ENCODE measurements at places on chromosomes 16 and 17. TPM values are rescaled to one million over a fixed set of nuclear protein-coding genes. Genes with fewer than 3 reads are reported as not detected.

The HIC1 gene
- 32.2 TPM for total RNA-seq

The OTOP2 gene
- total RNA-seq = not detected

The SLC26A11 gene
- total RNA-seq = 10.3 TPM

The GUCY2D gene
- total RNA-seq = 0.09 TPM

The NPB gene
- total RNA-seq = 0.63 TPM

The ZFP3 gene
- total RNA-seq = 1.3 TPM

The MYCBPAP gene
- 2.6 TPM for total RNA-seq

The EMC8 gene
- 19.9 TPM for total RNA-seq

The BCAR1 gene
- total RNA-seq = 18.5 TPM

The SBK1 gene
- not detected for total RNA-seq

The CA4 gene
- not detected for total RNA-seq

The IL21R gene
- total RNA-seq = 1.4 TPM

The OR4D1 gene
- total RNA-seq = not detected

The HOXB7 gene
- total RNA-seq = 3.8 TPM

The KRT27 gene
- total RNA-seq = not detected

The NPIPA8 gene
- 10.9 TPM for total RNA-seq

The DCTN5 gene
- 84.8 TPM for total RNA-seq

The ITGB4 gene
- total RNA-seq = under 0.01 TPM

The WDR59 gene
- total RNA-seq = 17.9 TPM

The SCARF1 gene
- total RNA-seq = 0.86 TPM

The PPP4C gene
- total RNA-seq = 151 TPM

The ADAP2 gene
- 1.3 TPM for total RNA-seq

The KCNJ18 gene
- not detected for total RNA-seq

The OR3A2 gene
- total RNA-seq = 0.32 TPM

The SMIM22 gene
- not detected for total RNA-seq

The OR1F1 gene
- not detected for total RNA-seq

The MPV17L gene
- 0.47 TPM for total RNA-seq

The MFAP4 gene
- total RNA-seq = 47.1 TPM

The TRIM72 gene
- total RNA-seq = under 0.01 TPM

The SAMD14 gene
- total RNA-seq = 1.6 TPM

The TAX1BP3 gene
- 99.3 TPM for total RNA-seq

The STH gene
- not detected for total RNA-seq

The HID1 gene
- 0.16 TPM for total RNA-seq

The SLC6A4 gene
- total RNA-seq = under 0.01 TPM

The KRT15 gene
- 0.63 TPM for total RNA-seq

The FOXC2 gene
- 0.17 TPM for total RNA-seq

The C17orf78 gene
- total RNA-seq = not detected

The PRSS36 gene
- total RNA-seq = 0.17 TPM

The C1QTNF1 gene
- total RNA-seq = 4.7 TPM

The DNAH2 gene
- 0.16 TPM for total RNA-seq

The EVPLL gene
- not detected for total RNA-seq

The ADORA2B gene
- total RNA-seq = 12.9 TPM

The C16orf96 gene
- total RNA-seq = under 0.01 TPM

The SALL1 gene
- 0.16 TPM for total RNA-seq

The KRT34 gene
- total RNA-seq = not detected

The CA10 gene
- total RNA-seq = not detected

All from bronchial smooth muscle cell (primary cell).